ENCODE measurements at places on chromosomes 4 and X.

DNA sequence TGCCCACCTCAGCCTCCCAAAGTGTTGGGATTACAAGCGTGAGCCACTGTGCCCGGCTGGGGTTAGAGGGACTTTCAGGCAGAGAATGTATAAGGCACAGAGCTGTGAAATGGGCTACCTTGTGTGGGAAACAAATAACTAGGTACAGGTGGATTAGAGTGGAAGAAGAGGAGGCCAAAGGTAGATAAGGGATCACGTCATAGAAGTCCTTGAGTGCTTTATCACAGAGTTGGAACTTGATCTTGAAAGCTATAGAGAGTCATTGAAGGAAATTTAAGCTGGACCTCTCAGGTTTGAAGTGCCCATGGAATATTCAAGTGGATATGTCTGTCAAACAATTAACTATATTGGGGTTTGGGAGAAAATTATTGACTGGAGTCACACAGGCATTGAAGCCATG lies 8.4 kb downstream of the N4BP2 start:
- no peak for DNase-seq

DNA sequence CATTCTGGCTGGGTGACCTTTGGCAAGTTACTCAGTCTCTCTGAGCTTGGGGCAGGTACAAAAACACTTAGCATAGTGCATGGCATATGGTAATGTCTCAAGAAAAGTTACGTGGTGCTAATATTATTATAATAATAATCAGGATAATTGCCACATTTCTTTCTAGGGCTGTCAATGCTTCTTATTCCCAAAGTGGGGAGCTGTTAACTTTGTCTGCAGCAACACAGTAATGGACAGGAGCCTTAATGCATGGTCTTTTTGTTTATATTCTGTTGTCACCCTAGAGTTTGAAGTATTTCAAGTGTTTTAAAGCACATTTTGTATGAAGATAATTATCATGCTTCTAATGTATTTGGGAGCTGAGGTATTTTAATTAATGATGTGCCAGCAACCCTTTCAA lies 121.8 kb downstream of the FHIP1A start:
- DNase-seq = no peak

GRCh38 chr4:42320822-42321388 lies 76.4 kb upstream of the SHISA3 start:
- DNase-seq = no peak

DNA sequence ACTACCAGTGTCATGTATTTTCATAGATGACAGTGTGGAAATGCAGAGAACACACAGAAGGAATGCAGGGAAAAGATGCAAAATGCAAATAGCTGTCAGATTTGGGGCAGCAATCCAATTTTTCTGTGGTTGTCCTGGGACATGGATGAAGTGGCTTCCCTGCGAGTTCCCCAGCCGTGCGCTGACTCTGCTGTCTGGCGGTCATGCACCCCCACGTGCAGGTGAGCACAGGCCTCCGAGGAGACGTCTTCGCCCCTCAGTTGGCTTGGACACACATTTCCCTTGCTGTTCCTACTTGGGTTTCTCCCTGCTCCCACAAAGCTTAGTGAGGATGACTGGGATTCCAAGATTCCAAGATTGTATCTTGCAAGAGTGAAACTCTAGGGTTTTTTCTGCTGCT lies 24.4 kb downstream of the BLOC1S4 start:
- DNase-seq = no peak

DNA sequence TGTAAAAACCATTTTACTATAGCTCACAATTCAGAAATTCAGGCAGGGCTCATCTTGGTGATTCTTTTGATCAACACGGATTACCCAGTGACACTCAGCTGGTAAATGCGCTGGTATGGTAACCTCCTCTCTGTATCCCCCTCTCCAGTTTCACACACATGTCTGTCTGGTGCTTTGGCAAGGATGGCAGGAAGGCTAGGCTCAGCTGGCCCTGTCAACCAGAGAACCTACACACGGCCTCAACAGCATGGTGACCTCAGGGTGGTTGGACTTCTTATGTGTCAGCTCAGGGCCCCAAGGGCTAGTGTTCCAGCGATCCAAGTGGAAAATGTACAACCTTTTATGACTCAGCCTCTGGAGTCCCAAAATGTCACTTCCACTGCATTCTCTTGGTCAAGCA lies 55.7 kb upstream of the EOLA2 start:
- no peak for DNase-seq

- peak; percentile 4 for DNase-seq
Measured at GRCh38 chr4:11428899-11429698, 405 bp upstream of the HS3ST1 start.

DNA sequence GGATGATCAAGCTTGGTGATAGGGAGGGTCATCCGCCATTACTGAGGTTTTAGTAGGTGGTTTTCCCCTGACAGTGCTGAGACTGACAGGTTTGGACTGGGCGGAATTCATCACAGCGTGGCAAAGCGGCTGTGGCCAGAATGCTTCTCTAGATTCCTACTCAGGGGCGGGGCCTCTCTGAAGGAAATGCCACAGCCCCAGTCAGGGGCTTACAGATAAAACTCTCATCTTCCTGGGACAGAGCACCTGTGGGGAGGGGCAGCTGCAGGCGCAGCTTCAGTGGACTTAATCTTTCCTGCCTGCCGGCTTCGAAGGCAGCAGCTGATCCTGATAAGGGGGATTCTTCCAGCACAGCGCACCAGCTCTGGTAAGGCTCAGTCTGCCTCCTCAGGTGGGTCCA lies 316.7 kb downstream of the RPA4 start:
- DNase-seq = no peak

- no peak for DNase-seq
Measured at GRCh38 chr4:36172656-36173055, 71.7 kb downstream of the ARAP2 start.

All from CD4-positive, alpha-beta T cell treated with Interleukin-15 for 4 hours (primary cell).